ENCODE measurements at places on chromosomes 3 and 15.

GRCh38 chr3:39378088-39378487 is 5.1 kb upstream of the SLC25A38 start:
- peak; percentile 49 for DNase-seq

- DNase-seq: no peak
These were observed 178.8 kb downstream of the CHST2 start for GRCh38 chr3:143298380-143298779.

GRCh38 chr3:88807491-88808105 is 299.8 kb upstream of the EPHA3 start:
- no peak for DNase-seq

- no peak for DNase-seq
These were observed 260.5 kb upstream of the TLE3 start for GRCh38 chr15:70358011-70358819.

DNA sequence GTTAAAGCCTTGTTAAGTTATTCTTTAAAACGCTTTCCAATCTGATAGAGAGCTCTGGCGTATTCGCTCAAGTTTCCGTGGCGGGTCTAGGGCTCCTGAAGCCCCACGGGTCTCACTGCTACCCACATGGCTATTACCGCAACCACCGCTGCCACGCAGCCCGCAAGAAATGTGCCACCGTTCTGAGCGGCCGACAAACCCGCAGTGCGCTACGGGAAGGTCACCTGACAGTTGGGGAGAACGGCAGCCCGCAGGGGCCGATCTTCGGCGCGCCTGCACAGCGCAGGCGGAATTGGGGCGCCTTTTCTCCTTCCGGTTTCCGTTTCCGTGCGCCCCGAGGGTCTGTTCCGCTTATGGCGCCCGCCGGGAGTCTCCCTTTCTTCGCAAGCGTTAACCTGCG is 76.6 kb upstream of the SNRPN start:
- DNase-seq: no peak

- no peak for DNase-seq
These were observed 285.1 kb downstream of the CHL1 start for GRCh38 chr3:481680-482079.

- no peak for DNase-seq
These were observed 356.4 kb downstream of the LPP start for GRCh38 chr3:188510366-188510765.

DNA sequence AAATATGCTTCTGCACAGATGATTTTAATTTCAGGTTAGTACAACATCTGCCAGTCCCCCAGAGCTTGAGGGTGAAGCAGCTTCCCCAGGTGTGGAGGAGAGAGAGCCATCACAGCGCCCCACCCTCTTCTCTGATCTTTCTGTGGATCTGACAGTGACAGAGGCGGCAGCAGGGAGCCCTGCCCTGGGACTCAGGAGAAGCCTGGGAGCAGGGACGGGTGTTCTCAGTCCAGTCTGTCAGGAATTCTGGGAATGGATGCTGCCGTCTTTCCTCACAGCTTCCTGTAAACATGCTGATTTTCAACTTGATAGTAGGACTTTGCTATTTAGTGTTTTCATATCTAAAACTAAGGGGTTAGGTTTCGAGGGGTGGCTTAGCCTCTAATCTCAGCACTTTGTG is 11.4 kb upstream of the RAB8B start:
- no peak for DNase-seq

GRCh38 chr3:140442621-140443020 is 235.2 kb upstream of the TRIM42 start:
- DNase-seq: no peak

GRCh38 chr3:10219737-10220136 is 28.5 kb upstream of the TATDN2 start:
- no peak for DNase-seq

DNA sequence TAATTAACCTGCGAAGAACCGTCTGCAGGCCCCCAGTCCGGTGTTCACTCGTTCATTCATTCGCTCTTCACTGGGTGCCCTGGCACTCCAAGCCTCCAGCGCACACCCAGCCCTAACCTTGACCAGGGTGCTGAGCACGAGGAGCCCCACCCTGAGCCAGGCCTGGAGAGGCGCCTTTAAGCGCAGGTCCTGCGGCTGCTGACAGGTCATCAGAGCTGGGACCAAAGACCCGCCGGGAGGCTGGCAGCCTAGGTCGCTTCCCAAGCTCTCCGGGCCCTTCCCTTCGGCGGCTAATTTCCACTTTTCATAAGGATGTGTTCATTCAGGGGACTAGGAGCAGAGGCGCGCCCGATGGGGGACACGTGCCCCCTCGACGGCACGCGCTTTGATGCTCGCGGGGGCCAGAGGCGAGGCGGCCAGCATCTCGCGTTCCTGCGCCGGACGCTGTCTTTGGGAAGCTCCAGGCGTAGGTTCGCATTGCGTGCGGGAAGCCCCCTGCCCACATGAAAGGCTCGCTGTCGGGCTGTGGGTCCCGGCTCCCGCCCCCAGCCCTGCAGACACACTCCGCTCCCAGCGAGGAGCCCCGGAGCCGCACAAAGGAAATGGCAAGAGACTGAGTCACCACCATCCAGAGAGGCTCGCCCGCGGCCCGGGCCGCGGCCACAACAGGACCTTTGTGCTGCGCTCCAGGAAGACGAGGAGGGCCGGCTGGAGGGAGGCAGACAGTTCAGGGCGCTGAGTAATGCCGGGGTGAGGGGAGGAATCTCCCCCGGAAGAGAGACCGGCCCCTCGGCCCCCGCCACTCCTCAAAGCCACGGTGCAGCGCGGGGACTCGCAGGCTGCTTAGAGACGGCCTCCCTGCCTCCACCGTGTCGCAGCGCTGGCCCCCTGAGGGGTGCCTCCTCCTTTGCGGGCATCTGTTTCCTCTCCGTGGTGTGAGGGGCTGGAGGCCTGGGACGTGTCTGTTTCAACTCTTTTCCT is 266.4 kb upstream of the HES1 start:
- peak; percentile 2 for DNase-seq

- DNase-seq: no peak
These were observed 516.9 kb upstream of the GOLIM4 start for GRCh38 chr3:168612671-168613070.

GRCh38 chr3:38980938-38981337 is 70.8 kb downstream of the SCN11A start:
- no peak for DNase-seq

- DNase-seq: no peak
These were observed 5.6 kb downstream of the PIGZ start for GRCh38 chr3:196962930-196963630.

GRCh38 chr15:38743147-38743546 is 178.5 kb upstream of the RASGRP1 start:
- no peak for DNase-seq

DNA sequence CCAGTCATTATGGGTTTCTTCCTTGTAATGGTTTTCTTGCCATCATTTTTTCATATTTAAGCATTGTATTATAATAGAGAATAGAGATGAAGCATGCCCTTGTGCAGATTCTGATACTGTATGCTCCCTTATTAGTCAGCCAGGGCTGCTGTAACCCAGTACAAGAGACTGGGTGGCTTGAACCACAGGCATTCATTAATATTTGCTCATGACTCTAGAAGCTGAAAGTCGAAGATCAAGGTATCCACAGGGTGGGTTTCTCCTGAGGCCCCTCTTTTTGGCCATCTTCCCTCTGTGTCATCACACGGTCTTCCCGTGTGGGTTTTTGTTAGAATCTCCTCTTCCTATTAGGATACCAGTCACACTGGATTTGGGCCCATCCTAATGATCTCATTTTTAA is 74.5 kb downstream of the FOXP1 start:
- no peak for DNase-seq

GRCh38 chr3:12393894-12394293 is 90.4 kb upstream of the TSEN2 start:
- DNase-seq: no peak

GRCh38 chr3:23288286-23288685 is 85.2 kb downstream of the UBE2E2 start:
- DNase-seq: no peak

- no peak for DNase-seq
These were observed 32.9 kb downstream of the ZNF621 start for GRCh38 chr3:40557575-40558161.

DNA sequence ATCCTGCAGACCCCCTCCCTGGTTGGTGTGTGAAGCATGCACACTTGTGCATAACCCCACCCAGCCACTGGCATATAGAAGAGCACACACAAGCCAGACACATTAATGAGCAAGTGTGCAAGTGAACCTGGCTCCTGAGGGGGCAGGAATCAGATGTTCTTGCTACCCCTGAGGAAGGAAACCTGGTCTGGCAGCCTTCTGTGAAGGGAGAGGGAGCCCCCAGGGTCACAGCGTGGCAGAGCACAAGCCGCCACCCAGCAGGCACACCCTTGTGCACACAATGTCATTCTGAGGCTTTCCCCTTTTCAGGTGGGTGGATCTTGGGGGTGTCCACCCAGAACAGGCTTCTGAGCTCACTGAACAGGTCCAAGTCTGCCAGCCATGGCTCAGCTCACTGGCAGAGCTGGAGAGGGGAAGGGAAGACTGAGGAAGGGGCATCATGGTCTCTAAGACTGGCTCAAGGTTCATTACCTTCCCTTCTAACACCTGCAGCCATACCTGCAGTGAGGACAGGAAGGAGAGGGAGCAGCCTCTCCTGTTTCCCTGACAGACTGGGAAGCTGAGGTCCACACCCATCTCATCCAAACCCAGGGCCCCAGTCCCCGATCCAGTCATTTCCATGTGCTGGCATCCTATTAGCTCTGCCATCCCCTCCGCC is 31.6 kb upstream of the SEMA3F start:
- no peak for DNase-seq

DNA sequence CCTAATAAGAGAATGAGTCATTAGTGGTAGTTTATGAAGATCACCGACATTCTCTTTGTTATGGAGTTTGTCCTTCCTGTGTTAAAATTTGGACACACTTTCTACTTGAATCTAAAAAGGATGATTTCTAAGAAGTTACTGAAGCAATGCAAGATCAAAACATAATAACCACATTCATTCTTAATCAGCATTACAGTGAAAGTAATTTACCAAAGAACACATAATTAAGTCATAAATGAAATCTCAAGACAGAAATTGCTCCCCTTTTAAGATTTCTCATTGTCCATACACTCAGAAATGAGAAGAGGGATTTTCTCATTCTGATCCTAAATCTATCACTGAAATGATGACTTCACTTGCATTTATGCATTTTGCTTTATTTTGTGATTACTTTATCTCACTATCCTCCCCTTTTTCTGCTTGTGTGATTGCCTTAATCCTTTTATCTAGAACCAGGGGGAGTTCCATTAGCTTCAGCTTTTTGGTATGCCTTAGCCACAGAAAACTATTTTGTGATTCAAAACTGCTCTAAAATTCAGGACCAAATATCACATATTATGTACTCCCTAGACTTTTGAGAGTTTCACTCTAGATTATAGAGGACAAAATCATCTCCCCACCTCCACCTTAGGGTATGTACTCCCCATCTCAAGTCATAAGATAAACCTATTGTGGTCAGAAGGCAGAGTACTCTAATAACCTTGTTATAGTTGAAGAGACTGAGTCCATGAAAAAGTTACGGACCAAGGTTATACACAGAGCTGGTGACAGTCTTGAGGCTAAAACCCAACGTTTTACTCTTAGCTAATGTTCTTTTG is 817.6 kb upstream of the CFAP20DC start:
- no peak for DNase-seq

DNA sequence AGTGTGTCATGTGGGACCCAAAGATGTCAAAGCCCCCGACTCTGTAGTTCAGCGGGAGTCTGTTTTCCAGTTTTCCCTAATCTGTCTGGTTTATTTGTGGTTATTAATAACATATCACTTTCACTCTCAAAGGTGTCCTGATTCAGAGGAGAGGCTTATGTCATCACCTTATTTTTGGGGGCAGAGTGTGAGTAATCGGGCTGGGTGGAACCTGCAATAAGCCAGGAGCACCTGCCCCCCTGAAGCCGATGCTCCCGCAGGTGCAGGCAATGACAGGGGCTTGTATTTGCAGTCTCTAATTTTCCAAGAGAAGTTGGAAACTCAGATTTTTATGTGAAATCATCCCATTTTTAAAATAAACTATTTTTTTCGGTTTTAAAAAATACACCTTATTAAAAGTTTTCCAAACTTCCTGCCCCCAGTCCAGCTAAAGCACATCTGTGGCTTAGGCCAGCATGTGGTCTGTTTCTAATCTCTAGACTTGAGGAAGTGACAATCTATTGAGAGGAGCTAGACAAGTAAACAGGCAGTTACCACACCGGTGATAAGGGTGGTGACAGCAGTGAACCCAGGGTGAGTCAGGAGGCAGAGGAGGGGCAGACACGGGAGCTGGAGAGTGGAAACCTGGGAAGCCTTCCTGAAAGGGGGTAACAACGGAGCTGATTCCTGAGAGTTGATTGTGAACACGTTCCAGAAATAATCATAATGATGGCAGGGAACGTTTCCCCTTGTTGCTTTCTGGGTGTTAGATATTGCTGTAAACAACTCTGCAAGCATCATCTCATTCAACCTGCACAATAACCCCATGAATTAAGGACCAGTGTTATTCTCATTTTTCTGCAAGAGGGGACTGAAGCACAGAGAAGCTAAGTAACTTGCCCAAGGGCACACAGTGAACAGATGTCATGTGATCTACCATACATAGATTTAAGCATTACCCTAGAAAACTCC is 37.2 kb downstream of the BHLHE40 start:
- no peak for DNase-seq

DNA sequence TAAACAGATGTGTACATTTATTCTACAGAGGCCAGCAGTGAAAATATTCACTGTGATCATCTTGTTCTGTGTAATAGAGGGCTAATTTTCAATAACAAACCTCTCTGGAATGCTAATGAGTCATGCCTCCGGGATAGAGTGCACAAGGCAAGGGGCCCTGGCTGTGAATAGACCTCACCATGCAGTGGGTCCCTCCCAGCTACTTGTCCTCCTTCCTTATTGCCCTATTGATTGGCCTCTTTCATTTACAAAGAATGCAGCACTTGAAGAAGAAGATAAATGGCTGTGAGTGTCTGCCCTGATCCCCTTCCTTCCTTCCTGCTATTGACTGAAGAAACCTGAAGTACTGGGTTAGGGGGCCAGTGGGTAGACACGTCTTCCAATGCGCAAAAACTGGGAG is 436.3 kb downstream of the WDR72 start:
- DNase-seq: no peak

DNA sequence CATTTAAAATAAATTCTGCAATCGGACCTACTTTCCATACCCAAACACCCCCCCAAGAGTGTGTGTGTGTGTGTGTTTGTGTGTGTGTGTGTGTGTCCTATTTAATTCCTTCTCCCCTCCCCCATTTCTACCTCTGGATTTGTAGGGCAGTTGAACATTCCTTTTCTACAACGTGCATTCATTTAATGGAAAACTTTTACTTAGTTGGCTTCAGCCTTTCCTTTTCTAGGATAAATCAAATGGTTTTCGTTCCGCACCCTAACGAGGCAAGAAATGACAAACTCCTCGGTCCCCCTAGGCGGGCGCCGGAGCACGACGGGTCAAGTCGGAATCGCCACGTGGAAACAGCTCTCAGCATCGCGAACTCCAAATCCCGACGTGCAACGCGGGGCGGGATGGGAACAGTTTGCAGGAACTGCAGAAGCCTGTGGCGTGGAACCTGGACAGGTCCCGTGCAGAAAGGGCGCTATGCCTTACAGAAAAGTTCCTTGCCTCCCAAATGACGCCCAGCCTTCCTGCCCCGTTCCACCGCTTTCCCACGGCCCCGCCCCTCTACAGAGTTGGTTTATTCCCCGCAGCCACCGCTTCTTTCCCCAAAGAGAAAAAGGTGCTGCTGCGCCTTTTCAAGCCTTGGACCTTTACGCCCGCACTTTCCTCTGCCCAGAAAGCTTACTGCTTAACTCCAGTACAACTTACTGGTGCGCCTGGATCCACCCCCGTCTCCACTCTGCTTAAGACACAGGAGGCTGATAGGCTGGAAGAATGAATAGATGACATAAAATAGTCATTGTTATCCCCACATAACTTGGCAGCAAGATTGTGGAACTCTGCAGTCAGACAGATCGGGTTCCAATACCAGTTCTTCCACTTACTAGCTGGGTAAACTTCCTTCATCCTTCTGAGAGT is 1.1 kb upstream of the EIF2B5 start:
- peak; percentile 54 for DNase-seq
